ENCODE measurements at places on chromosomes 6 and 20. TPM values are rescaled to one million over a fixed set of nuclear protein-coding genes. Genes with fewer than 3 reads are reported as not detected.
A peak's percentile ranks its signal among the peaks of the same experiment; 100 is the strongest.

DNA sequence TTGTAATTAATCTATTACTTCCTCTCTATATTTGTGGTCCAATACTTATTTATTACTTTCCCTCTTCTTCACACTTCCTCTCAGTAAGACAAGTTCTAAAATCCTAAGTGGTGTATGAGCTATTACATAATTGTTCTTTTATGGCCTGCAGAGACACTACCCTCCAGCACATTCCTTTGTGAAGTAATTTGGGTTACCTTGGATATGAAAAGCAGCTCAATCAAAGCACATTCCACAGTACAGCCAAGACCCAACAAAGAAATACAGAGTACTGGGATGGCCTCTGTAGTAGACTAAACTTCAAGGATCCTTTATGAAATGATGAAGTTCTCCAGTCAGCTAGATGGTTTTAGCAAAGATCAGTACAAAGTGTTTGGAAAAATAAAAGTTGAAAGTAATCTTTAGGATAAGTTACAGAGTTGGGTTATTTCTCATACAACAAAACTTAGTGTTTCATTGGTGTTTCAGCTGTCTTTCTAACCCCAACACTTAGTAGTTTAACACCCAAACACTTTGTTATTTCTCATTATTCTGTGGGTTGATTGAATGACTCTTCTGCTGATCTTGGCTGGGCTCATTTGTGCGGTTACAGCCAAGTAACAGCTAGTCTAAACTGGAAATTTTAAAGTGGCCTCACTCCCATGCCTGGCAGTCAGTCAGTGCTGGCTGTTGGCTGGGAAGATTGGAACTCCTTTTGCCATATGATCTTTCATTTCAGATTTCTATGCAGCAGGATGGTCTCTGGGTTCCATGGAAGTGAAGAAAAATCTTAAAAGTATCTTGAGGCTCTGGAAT is 161.5 kb upstream of the POU3F2 start:
- DNase-seq: no peak

The TMEM170B gene
- 1.6 TPM for total RNA-seq

- DNase-seq: no peak
Observed at GRCh38 chr6:147005499-147005898, 198.7 kb upstream of the STXBP5 start.

DNA sequence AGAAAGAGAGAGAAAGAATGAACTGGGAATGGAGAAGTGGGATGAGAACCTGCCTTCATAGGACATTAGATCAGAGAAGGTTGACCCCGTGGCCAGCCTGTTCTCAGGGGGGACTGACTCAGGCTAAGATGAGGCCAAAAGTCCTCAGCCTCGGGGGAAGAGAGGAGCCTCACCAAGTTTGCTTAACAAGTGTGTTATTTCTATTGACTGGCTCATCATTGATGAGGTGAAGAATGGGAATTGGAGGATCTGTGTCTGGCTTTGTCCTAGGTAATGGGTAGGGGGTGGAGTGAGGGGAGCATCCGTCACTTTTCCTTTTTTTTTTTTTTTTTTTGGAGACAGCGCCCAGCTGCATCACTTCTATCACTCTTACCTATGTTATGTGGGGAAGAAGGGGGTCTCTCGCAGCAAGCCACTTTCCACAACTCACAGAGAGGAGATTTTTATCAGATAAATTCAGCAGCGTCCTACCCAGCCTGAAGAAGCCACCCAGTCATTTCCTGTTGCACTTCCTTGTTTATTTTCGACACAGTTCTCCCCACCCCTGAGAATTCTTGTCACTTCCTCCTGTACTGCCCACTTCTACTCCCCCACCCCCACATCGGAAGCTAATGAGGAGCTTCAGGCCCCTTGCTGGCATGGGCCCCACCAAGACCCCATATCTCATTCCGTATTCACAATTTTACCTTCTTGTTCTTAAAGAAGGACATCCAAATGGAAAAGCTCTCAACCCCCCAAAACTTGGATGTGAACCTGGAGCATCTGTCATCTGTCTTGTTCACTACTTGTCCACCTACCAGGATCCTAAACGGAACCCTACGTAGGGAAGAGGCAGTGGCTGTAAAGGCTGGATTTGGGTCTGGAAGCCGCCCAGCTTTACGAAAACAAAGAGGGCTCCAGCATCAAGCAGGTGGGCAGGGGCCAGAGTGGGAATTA is 2.8 kb upstream of the RNASET2 start:
- DNase-seq: peak; percentile 54

The TDP2 gene
- 292 TPM for total RNA-seq

- peak; percentile 54 for DNase-seq
Observed at GRCh38 chr6:30769088-30769852, 24.9 kb upstream of the IER3 start.

Measured in transverse colon (tissue), 4 donors.